ENCODE measurements at places on chromosomes 3 and 15.

DNA sequence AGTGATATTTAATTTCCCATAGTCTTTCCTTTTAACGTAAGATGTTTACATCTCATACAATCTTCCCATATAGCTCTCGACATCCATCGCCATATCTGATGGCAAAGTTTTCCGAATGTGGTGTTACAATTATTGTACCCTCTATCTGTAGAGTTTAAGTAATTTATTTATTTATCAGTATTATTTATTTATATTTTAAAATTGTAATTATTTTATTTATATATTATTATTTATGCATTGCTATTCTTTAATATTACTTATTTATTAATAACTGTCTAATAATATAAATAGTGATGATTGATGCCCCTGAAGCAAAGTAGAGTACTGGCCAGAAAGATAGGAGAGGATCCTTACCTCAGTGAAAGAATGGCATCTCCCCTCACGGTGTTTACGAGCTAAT lies 812.9 kb downstream of the VGLL3 start:
- DNase-seq: no peak

DNA sequence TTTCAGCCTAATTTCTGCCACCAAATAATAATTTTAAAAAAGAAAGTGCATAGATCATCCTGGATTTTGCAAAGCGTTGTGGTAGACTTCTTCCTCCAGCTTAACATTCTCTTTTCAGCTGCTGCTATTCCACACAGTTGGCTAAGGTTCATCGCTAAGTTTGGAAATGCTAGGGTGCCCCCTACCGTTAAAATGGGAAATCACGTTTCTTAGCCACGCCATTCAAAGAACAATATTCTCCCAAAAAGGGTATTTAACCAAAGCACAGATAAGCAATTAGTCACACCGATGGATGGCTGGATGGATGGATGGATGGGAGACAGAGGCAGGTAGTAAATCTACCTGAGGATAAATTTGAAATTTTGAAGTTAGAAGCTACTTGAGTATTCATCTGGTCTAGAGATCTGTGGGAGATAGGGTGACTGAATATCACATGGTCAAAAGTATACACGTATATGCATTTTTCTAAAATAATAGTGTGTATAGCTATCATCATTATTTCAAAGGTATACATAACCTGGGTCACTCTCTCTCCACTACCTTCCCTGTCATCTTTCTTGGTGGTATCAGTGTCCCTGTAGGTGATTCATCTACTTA lies 67.2 kb downstream of the EFHB start:
- peak; percentile 56 for DNase-seq

DNA sequence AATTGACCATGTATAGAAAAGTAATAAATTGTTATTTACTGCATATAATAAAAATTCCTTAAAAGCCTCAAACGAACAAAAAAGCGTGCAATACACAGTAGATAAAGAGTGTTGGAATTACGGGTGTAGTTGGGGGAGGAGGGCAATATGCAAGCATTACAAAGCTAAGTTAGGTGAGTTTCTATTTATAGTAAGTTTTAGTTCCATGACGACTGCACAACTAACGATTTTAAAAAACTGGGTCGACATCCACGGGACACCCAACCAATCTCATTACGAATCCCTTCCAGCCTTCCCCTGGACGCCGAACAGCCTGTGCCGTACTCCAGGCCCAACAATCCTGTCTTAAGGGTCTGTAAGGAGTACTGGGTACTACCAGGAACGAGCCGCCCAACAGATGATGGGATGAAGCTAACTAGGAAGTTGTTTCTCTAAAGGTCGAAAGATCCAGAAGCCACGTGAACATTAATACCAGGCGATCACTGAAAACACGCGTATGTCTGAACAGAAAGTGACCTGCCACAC lies 677 bp downstream of the POLQ start:
- peak; percentile 21 for DNase-seq

DNA sequence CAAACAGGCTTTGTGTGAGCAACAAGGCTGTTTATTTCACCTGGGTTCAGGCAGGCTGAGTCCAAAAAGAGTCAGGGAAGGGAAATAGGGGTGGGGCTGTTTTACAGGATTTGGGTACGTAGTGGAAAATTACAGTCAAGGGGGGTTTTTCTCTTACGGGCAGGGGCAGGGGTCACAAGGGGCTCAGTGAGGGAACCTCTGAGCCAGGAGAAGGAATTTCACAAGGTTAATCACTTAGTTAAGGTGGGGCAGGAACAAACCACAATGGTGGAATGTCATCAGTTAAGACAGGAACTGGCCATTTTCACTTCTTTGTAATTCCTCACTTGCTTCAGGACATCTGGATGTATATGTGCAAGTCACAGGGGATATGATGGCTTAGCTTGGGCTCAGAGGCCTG lies 1592.8 kb upstream of the GBE1 start:
- DNase-seq: no peak

- no peak for DNase-seq
These were observed 191.2 kb upstream of the ARPP21 start for GRCh38 chr3:35448121-35448520.

GRCh38 chr3:126543457-126544061 lies 15.2 kb downstream of the C3orf22 start:
- no peak for DNase-seq

- peak; percentile 65 for DNase-seq
These were observed 46.0 kb downstream of the ALDH1L1 start for GRCh38 chr3:126134219-126134975.

DNA sequence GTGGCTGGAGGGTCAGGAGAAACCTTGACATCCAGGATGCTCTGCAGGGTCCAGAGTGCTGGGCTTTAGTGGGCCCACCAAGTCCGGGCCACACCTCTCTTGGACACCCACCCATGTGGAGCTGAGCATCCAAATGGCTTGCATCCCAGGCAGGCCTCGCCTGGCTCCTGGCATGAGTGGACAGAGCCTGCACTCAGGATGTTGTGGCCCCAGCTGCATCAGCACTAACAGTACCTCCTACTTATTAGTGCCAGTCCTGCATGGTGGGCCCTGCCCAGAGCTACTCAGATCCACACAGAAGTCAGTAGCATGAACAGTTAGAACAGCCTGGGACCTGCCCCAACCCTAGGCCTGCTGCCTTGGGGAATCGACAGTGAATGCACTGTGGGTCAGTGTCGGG lies 42.2 kb upstream of the MRPS22 start:
- no peak for DNase-seq

DNA sequence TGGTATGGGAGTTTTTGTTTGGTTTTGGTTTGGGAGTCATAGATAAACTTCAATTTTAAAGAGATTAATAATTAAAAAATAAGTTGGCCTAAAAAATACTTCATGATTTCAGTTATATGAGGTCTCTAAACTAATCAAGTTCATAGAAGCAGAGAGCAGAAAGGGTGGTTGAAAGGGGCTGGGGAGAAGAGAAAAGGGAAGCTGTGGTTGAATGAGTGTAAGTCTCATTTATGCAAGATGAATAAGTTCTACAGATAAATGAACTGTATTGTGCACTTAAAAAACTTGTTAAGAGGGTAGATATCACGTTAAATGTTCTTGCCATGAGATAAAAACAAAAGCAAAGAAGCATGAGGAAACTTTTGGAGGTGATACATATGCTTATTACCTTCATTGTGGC lies 188.7 kb downstream of the NSUN3 start:
- DNase-seq: no peak

- no peak for DNase-seq
These were observed 53.8 kb downstream of the IQSEC1 start for GRCh38 chr3:13019243-13020095.

GRCh38 chr15:25801586-25802284 lies 61.4 kb downstream of the ATP10A start:
- DNase-seq: no peak

Measured in GM13977 (cell line).